Posterior cingulate gyrus (tissue), 11 donors: ENCODE measurements at places on chromosomes 5 and 9.

- no peak for DNase-seq
These were observed 809.4 kb downstream of the PRELID2 start for GRCh38 chr5:145025775-145026174.

- DNase-seq = no peak
These were observed 9.5 kb downstream of the SIL1 start for GRCh38 chr5:139188558-139189270.

DNA sequence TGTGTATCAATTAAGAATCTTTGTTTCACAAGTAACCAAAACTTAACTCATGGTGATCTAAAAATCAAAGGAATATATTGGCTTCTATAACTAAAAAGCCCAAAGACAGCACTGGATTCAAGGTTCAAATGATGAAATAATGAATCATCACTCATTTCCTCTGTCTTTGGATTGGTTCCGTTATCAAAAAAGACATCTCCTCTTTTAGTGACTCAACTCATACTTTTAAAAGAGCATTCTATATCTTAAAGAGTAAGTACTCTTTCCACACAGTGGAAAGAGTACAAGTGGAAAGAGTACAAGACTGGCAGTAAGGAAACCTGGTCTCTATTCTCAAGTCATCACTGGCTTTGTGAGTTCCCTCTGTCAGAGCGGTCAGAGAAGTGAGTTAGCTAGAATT is 141.4 kb upstream of the NMUR2 start:
- DNase-seq = no peak

DNA sequence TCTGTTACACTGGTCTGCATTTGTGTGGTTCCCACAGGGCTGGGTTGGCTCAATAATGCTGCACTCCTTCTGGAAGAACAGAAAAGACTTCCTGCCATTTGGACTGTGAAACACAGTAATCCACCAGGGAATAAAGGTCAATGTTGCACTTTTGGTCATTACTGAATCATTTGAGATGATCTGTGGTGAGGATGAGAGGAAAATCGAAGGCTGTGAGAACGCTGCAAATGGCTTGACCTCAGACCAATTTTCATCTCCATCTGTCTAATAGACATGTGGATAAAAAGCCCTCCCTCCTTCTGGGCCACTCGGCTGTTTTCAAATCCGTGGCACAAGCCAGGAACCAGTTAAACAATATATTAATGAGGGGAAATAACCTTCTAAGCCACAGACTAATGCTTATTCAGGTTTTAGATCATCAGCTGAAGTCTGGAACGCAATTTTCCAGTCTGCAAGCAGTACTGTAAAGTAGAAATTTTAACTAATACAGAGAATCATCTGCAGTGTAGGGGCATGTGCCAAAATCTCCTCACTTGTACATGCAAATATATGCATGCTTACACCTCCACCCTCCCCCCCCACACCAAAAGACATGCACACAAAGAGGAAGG is 20.2 kb downstream of the TLE1 start:
- DNase-seq = no peak

GRCh38 chr9:10538073-10538472 is 74.7 kb downstream of the PTPRD start:
- DNase-seq = no peak

- DNase-seq = no peak
These were observed 59.8 kb downstream of the ARSB start for GRCh38 chr5:78925129-78925876.

GRCh38 chr5:143033535-143034250 is 263.5 kb downstream of the ARHGAP26 start:
- no peak for DNase-seq
